ENCODE measurements at places on chromosomes 2 and 18. TPM values are rescaled to one million over a fixed set of nuclear protein-coding genes. Genes with fewer than 3 reads are reported as not detected.

DNA sequence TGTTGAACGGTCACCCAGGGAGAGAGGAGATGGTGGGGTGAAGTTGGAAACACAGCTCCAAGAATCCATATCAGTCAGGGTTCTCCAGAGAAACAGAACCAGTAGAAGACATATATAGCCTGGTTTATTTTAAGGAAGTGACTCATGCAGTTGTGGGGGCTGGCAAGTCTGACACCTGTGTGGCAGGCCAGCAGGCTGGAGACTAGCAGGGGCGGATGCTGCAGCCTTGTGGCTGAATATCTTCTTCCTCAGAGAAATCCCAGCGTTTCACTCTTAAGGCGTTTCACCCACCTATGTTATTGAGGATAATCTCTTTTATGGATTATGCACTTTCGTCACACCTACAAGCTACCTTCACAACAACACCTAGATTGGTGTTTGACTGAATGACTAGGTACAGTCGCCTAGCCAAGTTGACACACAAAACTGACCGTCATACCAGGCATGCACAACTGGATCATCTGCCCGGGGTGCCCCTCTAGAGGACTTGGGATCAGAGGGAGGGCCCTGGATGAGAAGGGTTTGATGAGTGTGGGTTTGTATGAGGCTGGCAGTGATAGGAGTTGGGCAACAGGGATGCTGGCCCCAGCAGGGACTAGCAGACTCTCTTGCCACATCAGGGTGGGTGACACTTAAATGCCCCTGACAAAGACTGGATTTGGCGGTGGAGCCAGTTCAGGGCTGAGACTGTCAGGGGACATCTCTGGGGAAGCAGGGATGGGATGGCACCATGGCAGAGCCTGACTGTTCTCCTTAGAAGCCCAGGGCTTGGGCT lies 23.4 kb downstream of the MROH2A start:
- peak; percentile 45 for DNase-seq

GRCh38 chr2:45857275-45857609 lies 205.8 kb downstream of the PRKCE start:
- DNase-seq: no peak

ITGA6 gene
- total RNA-seq: 242 TPM

- no peak for DNase-seq
Observed at GRCh38 chr2:143217512-143218115, 88.4 kb downstream of the ARHGAP15 start.

PROKR1 gene
- total RNA-seq: not detected

TYW5 gene
- 12.5 TPM for total RNA-seq

- DNase-seq: no peak
Observed at GRCh38 chr2:150903461-150903860, 358.2 kb downstream of the RBM43 start.
